ENCODE measurements at places on chromosomes 6 and 20.

DNA sequence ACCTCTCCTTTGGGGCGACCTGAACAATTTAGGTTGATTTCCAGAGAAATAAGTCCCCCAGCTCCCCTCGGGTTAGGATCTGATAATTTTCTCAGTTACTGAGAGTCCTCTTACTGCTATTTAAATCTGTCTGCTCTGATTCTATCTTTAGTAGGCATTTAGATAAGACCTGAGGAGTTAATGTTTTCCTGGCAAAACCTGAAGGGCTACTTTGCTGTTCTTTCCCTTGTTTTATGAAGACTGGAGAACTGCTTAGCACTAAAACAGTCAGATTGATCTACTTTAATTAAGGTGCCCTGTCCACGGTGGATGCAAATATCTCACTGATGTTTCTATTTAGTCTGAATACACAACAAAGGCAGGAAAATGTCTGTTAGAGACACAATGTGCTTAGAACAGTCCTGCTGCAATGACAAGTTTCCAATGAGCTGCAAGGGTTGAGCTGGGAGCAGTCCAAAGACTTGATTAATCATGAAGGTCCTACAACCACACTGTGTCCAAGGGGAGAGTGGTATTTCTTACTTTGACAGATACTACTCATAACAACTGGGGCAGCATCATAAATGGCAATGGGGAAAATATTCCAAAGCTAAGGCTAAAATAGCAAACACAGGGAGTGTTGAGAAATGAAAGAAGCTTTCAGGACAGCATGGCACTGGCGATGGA, 15.7 kb downstream of the ADTRP start:
- no peak for DNase-seq

DNA sequence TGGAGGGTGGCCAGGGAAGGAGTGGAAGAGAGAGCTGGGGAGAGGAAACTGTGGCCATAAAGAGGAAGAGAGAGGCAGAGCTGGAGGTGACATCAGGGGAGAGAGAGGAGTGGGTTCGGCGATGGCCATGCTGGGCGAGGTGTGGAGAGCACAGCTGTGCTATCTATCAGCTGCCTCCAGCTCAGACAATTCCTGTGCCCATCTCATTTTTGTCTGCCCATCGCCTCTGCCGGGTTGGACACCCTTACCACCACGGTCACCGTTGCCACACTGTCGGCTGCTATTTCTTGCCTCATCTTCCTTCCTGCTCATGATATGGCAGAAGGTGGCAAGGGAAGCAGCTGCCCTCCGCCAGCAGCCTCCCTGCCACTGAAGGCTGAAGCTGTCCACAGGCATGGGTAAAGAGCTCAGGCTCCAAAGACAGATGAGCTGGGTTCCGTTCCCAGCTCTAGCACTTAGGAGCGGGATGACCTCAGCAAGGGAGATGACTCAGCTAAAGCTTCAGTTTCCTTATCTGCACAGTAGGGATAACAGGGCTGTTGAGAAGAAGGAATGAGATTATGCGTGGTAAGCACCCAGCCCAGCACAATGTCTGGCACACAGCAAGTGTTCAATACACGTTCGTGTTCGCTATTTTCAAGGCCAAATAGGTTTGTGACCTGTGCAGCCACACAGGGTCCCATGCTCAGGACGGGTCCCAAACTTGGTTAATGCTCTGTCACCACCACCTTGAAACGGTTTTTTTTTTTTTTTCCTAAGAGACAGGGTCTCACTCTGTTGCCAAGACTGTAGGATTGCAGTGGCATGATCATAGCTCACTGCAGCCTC, 21.9 kb upstream of the TAF8 start:
- no peak for DNase-seq

DNA sequence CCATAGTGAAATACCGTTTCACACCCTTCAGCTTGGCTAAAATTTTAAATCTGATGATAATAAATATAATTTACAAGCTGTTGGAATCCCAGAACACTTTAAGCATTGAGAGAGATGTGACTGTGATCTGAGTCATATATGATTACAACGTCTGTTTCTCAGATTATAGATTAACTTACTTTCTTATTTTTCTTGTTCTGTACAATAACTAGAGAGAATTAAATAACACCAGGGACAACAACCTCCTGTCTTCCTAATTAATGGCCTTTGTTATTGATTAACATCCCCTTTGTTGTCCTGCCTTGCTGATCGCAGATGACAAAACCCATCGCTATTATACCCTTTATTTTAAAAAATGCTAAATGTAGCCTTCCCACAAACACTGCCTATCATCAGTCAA, 87.8 kb upstream of the EZR start:
- DNase-seq, result no peak

GRCh38 chr6:138229072-138229471, 10.8 kb upstream of the PBOV1 start:
- DNase-seq, result no peak

- DNase-seq, result no peak
These were observed 228.2 kb downstream of the MYLK4 start for GRCh38 chr6:2522521-2522920.

DNA sequence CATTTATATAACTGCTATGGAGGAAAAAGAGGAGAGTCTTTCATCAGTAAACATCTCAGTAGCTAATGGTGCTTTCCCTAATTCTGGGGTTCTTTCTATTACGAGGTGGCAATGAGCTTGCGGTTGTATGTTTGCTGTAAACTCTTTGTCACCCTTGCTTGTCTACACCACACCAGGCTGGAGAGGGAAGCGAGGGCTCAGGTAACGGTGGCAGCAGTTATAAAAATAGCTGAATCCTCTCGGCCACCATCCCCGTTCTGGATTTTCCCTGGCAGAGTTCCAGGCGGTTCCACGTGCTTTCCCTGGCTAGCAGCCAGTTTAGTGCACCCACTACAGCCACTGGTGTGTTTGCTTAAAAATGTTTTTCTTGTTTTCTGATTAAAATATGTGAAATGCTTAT, 39.0 kb downstream of the MAS1 start:
- no peak for DNase-seq
